AG09319 (cell line): ENCODE measurements at places on chromosomes 13 and 19.

DNA sequence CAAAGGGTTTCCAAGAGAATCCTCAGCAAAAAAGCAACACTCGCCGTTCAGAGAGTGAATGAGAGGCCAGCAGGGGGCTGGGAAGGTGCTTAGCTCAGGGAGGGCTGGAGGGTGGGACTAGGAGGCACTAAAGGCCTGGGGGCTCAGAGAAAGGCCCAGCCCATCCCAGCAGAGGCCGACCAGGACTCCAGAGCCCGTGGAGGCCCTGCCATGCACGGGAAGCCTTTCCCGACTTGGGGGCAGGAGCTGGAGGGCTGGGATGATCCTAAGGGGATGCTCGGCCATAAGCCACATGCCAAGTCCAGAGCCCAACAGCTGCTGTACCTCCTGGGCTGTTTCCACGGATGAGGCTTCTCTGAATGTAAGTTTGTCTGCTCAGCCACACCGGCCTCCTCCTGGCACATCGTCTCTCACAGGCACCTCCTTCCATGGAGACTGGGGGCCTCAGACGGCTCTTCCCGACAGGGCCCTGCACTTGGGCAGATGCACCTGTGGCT lies 19.5 kb downstream of the RASA3 start:
- no peak for DNase-seq

DNA sequence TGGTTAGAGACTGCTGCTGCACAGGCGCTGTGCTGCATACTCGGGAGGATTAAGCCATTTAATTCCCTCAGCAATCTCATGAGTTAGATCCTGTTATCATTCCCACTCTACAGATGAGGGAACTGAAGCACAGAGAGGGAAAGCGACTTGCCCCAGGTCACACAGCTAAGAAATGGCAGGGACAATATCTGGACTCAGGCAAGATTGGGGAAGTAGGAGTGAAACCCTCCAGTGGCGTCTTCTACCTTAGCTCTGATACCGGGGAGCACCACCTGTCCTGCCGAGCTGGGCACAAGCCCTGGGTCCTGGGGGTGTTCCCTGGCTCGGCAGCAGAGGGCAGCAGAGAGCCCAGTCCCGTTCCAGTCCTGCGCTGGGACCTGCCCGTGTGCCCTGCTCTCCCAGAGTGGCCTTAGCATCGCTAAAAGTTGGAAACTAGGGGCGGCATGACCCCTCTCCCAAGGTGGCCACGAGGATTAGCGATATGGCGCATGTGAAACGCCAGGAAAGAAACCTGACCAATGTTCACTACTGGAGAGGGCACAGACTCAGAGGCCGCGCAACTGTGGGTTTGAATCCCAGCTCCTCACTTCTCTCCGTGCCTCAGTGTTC lies 20.5 kb downstream of the CYTH2 start:
- DNase-seq, result no peak

- no peak for DNase-seq
These were observed 135.6 kb downstream of the NUFIP1 start for GRCh38 chr13:44853641-44854040.

DNA sequence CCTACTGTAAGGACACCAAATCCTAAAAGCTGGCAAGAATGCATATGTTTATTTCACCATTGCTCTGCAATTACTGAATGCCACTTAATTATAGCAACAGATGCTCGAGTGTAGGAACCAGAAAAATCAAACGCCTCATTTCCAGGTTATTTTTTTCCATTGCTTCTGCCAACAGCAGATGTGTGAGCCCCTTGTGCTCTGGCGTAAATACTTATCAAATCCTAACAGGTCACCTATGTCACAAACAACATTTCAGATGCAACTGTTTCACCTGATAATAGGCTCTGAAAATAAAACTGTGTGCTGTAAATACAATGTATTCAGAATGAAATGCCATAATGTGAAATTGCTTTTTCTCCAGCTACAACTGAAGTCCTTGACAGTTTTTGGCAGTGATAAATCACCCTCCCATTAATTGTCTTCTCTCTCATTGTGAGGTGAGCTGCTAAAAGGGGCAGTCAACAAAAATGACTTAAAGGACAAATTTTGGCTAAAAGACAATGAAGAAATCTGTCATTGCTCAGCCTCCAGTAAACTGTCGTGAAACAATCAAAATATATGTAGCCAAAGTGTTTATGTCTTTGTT lies 344.0 kb downstream of the DACH1 start:
- no peak for DNase-seq

DNA sequence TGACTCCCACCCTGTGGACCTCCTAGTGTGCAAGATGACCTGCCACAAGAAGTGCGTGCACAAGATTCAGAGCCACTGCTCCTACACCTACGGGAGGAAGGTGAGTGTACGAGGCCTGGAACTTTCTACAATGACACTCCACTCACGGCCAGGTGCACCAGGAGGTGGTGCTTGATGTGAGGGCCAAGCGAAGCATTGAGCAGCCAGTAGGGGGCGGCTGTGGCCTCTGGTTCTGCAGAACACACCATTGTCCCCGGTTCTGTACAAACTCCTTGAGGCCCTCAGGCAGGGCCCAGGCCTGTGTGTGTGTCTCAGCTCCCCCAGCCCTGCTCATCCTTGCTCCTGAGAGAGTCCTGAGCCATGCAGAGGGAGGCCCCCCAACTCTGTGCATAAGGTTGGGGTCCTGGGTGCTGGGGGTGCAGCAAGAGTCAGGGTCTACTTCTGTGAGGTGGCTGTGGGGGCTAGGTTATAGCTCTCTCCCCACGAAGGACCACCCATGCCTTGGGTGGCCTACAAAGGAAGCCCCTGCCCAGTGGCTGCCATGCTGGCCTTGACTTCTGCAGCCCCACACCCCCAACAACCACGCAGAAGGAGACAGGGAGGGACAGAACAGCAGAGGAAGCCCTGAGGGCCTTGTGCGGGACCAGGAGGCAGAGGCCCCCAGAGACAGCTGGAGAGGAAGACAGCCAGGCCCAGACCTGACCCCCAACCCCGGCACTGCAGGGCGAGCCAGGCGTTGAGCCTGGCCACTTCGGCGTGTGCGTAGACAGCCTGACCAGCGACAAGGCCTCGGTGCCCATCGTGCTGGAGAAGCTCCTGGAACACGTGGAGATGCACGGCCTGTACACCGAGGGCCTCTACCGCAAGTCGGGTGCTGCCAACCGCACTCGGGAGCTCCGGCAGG lies 9.7 kb upstream of the USE1 start:
- no peak for DNase-seq
